ENCODE measurements at places on chromosomes 1 and 21. TPM values are rescaled to one million over a fixed set of nuclear protein-coding genes. Genes with fewer than 3 reads are reported as not detected.

CNR2 gene
- not detected for total RNA-seq

PLA2G2F gene
- total RNA-seq, result not detected

S100A7 gene
- total RNA-seq, result not detected

PTAFR gene
- 0.18 TPM for total RNA-seq

ELAPOR1 gene
- 0.86 TPM for total RNA-seq

CYP4A11 gene
- total RNA-seq, result not detected

- H3K4me3 ChIP-seq, result no peak overlapping the region
- peaks cover 16% of the 10 kb centered on the region for H3K4me1 ChIP-seq
- DNase-seq, result no peak
- H3K27ac ChIP-seq, result no peak overlapping the region
- H3K27me3 ChIP-seq, result peaks cover 4% of the 10 kb centered on the region
- H3K36me3 ChIP-seq, result no peaks in the 10 kb centered on the region
Measured at GRCh38 chr1:184197831-184198230, 146.3 kb downstream of the TSEN15 start.

- DNase-seq, result no peak
- H3K27ac ChIP-seq, result peak overlapping the region; percentile 51
- H3K27me3 ChIP-seq, result no peaks in the 10 kb centered on the region
- no peak overlapping the region for H3K4me3 ChIP-seq
- peaks cover 18% of the 10 kb centered on the region for H3K4me1 ChIP-seq
- H3K36me3 ChIP-seq, result peaks cover 8% of the 10 kb centered on the region
Measured at GRCh38 chr1:198234520-198235251, 77.9 kb downstream of the NEK7 start.

DNA sequence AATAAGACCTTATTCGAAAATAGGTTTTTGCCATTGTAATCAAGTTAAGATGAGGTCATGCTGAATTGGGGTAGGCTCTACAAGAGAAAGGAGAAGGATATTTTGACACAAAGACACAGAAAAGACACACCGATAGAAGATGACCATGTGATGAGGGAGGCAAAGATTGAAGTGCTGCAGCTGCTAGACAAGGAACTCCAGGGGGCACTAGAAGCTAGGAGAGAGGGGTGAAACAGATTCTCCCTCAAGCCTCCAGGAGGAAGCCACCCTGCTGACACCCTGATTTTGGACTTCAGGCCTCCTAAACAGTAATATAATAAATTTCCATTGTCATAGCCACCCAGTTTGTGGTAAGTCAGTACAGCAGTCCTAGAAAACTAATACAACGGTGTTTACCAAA is 506.8 kb upstream of the CAMK1G start:
- peaks cover 14% of the 10 kb centered on the region for H3K4me1 ChIP-seq
- H3K36me3 ChIP-seq, result no peaks in the 10 kb centered on the region
- H3K4me3 ChIP-seq, result no peak overlapping the region

GRCh38 chr1:163747261-163747660 is 425.5 kb downstream of the NUF2 start:
- peaks cover 15% of the 10 kb centered on the region for H3K4me1 ChIP-seq
- H3K27me3 ChIP-seq, result no peaks in the 10 kb centered on the region
- peak overlapping the region; percentile 79 for H3K27ac ChIP-seq

- no peak for DNase-seq
- peak overlapping the region; percentile 64 for H3K27ac ChIP-seq
- H3K4me1 ChIP-seq, result peaks cover 4% of the 10 kb centered on the region
- no peak overlapping the region for H3K4me3 ChIP-seq
Measured at GRCh38 chr1:11822091-11822490, 16.1 kb downstream of the CLCN6 start.

DNA sequence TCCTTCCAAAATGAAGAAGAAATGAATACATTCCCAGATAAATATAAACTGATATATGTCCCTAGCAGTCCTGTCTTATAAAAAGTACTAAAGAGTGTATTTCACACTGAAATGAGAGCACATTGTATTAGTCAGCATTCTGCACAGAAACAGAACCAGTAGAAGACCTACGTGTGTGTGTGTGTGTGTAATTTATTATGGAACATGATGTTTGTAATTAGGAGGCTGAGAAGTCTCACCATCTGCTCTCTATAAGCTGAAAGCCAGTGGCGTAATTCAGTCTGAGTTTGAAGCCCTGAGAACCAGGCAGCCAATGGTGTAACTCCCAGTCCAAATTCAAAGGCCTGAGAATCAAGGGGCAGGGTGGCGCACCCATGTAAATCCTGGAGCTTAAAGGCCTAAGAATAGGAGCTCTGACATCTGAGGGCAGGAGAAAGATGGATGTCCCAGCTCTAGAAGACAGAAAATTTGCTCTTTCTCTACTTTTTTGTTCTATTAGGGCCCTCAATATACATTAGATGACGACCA is 146.5 kb upstream of the LYPLAL1 start:
- H3K4me3 ChIP-seq, result no peak overlapping the region
- H3K27ac ChIP-seq, result no peak overlapping the region
- no peaks in the 10 kb centered on the region for H3K4me1 ChIP-seq
- no peaks in the 10 kb centered on the region for H3K27me3 ChIP-seq
- DNase-seq, result no peak

- DNase-seq, result peak; percentile 79
- H3K27ac ChIP-seq, result peak within 1 kb of the TSS; percentile 90
- peak within 1 kb of the TSS; percentile 94 for H3K4me3 ChIP-seq
- no peaks in the 10 kb centered on the region for H3K36me3 ChIP-seq
- peaks cover 4% of the 10 kb centered on the region for H3K4me1 ChIP-seq
Measured at GRCh38 chr1:63593303-63593885, at the start of gene PGM1. TSS of gene PGM1 (plus strand) at chr1:63593411. CDS start at chr1:63593489, 78 bp downstream.

DNA sequence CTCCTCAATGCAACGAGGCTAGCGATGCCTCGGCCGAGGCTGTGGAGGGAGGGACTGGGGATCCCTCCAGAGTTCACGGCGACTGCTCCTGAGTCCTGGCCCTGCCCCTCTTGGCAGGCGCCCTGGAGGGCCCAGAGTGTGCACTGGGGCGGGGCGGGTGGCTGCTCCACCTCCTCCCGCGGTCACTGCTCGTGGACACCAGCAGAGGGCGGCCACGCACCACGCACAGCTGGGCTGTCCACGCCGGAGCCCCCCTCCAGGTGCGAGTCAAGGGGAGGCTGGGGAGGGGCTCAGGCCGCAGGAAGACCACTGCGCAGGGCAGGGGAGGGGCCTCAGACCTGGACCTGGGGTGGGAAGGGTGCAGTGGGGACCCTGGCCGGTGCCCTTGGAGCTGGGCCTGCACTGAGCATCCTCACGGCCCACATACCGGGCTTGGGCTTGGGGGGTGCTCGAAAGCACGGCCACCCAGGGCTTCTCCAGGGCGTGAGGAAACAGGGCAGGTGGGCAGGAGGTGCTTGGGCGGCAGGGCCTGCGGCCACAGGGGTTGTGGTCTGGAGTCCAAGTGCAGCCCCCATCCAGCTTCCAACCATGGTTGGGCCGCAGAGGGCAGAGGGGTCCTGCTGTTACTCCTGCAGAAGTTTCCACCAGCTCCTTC is 20.6 kb upstream of the TTC34 start:
- H3K36me3 ChIP-seq, result peaks cover 3% of the 10 kb centered on the region
- no peaks in the 10 kb centered on the region for H3K27me3 ChIP-seq
- no peak overlapping the region for H3K4me3 ChIP-seq
- no peak overlapping the region for H3K27ac ChIP-seq

DNA sequence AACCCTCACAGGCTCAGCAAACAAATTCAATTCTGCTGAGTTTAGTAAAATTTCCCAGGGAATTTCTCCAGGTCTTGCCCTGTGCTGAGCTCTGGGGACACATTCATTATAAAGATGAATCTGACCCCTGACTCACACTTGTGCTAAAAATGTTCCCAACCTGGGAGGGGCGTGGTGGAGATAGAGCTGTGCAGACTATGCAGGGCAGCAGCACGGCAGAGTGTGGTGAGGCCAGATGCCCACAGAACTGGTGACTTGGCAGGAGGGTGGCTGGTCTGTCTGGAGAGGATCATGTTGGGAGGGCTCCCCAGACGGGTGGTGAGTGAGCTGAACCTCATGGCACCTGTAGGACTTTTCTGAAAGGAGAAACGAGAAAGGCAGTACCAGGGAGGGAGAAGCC is 31.6 kb downstream of the FAAH start:
- no peak for DNase-seq
- no peaks in the 10 kb centered on the region for H3K4me1 ChIP-seq
- no peaks in the 10 kb centered on the region for H3K36me3 ChIP-seq

DNA sequence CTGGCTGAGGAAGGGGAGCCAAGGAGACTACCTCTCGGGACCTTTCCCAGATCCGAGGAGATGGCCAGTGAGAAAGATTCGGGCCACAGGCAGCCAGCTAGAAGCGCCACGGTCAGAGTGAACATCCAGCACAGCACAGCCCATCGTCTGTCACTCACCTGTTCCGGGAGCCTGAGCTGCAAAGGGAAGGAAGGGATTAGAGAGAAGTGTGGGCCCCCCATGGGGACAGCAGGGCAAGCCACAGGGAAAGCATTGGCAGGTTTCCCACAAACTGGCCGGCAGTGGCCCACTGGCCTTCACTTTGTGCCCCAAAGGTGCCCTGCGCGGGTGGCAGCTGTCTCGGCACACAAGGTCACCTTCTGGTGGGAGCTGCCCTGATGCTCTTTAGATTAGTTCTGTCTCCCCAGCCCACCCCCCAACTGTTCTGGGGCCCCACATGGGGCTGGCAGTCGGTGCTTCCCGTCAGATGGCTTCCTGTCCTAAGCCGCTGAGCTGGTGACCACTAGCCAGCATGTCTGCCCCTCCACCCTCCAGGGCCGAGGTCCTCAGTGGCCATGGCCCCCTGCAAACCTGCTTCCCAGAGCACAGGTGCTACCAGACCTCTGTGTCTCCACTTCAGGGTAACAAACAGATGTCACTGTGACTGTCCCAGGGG is 56.7 kb downstream of the LACTBL1 start:
- DNase-seq, result no peak
- H3K27ac ChIP-seq, result no peak overlapping the region
- no peaks in the 10 kb centered on the region for H3K27me3 ChIP-seq
- peaks cover 12% of the 10 kb centered on the region for H3K36me3 ChIP-seq
- H3K4me3 ChIP-seq, result no peak overlapping the region

- DNase-seq, result no peak
- no peaks in the 10 kb centered on the region for H3K36me3 ChIP-seq
Measured at GRCh38 chr1:165235155-165235776, 121.2 kb downstream of the LMX1A start.

DNA sequence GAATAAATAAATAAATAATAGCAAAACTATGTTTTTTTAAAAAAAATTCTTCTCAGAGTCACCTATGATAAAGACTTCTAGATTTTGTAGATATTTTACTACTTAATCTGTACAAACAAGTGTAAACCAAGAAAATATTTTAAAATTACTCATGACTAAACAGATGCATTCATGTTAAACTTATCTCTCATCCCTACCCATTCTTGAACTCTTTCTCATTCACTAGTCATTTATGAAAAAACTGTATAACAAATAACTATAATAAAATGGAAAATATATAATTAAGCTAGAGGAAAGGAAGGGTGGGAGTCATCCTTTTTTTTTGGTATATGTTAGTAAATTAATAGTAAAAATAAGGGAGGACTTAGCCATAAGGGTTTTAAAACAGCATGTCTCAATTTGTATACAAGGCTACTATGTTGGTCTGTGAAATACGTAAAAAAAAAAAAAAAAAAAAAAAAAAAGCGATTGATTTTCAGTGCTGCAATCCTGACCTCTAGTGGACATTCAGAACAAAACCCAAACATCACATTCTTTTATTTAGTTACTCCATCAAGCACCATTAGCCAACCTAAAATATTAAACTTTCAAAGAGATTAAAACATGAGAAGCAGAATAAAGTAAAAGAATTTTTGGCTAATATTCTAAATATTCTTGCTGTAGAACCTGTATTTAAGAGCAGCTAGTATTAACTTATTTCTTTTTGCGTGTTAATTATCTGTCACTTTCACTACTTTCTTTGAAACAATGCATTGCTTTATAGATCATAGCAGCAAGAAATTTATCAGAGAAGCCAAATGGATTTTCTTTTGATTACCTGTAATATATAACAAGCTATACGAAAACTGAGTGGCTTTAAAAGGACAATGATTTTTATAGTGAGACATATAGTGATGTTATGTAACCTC is 255.8 kb upstream of the CACYBP start:
- peaks cover 3% of the 10 kb centered on the region for H3K4me1 ChIP-seq
- H3K27me3 ChIP-seq, result no peaks in the 10 kb centered on the region
- DNase-seq, result no peak
- no peaks in the 10 kb centered on the region for H3K36me3 ChIP-seq

DNA sequence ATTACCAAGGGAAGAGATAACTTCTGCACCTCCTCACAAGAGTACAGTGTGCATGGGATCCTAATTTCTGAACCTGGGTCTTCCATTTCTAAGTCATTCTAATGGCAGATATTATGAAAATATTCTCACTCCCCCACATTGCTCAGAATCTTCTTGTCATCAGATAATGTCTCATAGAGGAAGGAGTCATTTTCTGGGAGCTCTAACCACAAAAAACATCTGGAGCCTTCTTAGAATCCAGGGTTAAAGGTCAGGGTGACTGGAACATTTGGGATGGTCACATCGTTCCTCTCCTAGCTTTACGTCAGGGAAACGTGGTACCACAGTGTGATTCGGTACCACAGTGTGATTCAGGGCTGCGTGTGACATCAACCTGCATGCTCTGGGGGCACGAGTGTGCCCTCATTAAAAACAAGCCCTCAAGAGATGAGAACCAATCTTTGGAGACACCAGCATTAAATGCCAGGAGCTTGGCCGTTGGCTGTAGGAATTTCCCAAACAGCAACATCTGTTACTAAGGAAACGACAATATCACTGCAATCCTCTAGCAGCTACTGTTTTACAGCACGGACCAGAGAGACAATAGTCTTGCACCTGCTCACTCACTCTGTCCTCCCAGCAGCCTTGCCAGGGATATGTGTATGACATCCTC is 179.1 kb downstream of the PSMG1 start:
- no peak for DNase-seq
- H3K4me3 ChIP-seq, result no peak overlapping the region
- H3K27me3 ChIP-seq, result no peaks in the 10 kb centered on the region
- peak overlapping the region; percentile 93 for H3K27ac ChIP-seq
